ENCODE measurements at places on chromosomes 12 and 14.

DNA sequence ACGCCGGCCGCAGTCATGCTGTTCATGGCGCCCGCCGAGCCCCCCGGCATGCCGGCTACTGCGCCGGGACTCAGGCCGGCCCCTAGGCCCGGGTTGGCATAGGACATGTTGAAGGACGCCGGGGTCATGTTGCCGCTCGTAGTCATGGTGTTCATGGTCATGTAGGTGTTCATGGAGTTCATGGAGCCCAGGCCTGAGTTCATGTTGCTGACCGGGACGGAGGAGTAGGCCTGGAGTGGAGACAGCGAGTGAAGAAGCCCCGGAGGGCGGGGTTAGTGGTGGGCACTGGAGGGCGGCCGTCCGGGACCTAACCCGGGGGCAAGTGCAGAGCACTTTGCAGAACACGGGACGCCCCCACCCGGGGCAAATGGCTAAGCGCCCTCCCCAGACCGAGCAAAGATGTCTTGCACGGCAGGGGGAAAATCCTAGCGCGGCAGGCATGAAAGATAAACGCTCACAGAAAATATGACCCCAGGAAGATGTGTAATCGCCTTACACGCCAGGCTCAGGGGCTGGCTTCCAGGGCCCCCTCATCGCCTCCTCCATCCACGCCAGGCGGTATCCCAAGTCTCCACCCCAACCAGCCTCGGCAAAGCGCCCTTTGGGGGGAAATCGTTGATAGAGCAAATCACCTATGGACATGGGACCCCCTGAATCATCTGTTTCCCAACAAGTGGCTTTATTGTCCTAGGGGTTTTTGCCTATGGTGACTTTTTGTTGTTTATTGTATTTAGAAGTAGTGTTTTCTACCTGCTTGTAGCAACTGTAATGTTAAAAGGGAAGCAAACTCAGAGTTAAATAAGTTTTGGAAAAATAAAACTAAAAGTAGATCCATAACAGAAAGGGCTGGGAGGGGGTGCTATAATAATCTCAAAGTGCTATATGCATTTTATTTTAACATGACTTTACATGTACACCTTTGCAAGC, 2.3 kb downstream of the FOXA1 start:
- DNase-seq, result no peak

DNA sequence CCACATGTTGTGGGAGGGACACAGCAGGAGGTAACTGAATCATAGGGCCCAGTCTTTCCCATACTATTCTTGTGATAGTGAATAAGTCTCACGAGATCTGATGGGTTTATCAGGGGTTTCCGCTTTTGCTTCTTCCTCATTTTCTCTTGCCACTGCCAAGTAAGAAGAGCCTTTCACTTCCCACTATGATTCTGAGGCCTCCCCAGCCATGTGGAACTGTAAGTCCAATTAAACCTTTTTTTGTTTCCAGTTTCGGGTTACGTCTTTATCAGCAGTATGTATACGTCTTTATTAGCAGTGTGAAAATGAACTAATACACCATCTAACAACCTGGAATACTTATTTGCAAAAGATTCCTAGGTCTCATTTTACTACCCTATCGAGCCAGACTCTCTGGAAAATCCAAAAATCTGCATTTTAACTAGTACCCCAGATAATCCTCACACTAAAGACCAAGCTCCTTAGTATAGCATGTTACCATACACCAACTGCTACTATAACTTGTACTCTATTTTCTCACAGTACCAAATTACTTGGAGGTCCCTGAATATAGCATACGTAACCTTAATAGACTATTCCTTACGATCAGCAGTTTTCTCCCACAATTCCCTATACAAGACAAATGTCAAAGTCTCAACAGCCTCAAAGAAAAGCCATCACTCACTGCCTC, 11.5 kb downstream of the GTF2A1 start:
- DNase-seq, result no peak

DNA sequence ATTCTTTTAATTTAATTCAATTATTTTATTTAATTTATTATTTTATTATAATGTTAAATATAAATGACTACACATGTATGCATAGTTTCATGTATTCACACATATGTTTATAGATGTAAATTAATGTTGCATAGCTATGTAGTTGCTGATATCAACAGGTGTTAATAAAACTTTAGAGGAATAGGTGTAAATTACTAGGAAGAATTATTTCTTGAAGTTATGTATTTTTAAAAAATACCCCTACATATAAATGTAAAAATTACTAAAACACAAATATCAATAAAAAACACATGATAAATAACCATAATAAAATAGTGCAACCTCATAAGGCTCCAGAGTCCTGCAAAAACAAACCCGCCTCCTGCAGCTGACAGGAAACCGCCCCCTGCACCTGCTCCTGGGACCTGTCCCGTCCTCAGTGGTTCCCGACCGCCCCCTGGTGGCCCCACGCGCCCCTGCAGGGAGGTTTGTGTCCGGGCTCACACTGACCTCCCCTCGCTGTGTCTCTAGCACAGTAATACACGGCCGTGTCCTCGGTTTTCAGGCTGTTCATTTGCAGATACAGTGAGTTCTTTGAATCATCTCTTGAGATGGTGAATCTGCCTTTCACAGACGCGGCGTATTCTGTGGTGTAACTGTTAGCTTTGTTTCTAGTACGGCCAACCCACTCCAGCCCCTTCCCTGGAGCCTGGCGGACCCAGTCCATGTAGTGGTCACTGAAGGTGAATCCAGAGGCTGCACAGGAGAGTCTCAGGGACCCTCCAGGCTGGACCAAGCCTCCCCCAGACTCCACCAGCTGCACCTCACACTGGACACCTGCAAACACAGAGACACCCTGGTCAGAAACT, 1264.0 kb downstream of the TMEM121 start:
- DNase-seq, result no peak

DNA sequence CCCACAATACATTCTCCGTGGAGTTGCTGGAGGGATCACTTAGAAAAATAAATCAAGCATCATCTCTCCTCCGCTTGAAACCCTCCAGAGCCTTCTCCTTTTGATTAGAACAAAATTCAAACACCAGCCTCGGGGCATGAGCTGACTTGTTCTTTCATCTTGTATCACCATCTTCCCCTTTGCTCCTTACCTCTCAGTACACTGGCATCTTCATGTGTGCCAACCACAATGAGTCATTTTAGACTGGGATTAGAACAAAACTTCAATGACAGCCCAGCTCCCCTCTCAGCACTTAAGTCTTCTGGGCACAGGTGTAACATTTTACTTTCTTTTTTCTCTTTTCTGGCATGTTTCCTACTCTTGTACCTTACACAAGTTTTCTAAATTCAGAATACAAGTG, 1159.2 kb upstream of the TMEM132C start:
- DNase-seq, result no peak

- DNase-seq, result peak; percentile 20
These were observed 1.1 kb downstream of the TAOK3 start for GRCh38 chr12:118371321-118372282.

DNA sequence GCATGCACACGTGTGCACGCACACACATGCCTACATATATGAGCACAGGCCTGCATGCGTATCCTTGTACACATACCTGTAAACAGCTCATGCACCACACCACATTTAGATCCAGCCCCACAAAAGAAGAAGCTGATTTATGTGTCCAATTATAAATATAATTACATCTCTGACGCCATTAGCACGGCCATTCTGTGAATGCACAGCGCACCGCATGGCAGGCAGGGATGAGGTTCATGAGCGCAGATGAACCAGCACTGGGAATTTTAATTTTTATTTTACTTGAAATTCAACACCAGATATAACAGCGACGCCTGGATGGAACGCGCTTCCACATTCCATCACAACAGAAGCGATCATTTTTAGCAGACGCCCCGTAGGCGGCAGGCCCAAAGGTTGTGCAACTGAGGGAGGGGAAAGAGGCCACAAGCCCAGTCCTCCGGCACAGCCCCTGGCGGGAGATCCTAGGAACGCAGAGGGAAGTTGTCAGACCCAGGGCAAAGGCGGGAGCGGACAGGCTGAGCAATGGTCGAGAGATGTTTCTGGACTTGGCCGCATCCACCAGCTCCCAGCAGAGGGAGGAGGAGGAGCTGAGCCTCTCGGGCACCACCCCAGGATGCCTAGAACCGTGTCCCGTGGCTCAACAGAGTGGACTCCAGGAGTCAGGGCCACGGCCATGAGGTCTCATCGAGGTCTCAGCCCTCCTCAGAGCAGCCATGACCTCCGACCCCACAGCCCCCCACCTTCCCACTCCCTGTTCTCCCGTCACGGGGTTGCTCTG, 37.9 kb upstream of the GALNT9 start:
- DNase-seq, result no peak

Data from nucleus accumbens (tissue), 56 donors.